ENCODE measurements at places on chromosomes 6 and 20. TPM values are rescaled to one million over a fixed set of nuclear protein-coding genes. Genes with fewer than 3 reads are reported as not detected.

DNA sequence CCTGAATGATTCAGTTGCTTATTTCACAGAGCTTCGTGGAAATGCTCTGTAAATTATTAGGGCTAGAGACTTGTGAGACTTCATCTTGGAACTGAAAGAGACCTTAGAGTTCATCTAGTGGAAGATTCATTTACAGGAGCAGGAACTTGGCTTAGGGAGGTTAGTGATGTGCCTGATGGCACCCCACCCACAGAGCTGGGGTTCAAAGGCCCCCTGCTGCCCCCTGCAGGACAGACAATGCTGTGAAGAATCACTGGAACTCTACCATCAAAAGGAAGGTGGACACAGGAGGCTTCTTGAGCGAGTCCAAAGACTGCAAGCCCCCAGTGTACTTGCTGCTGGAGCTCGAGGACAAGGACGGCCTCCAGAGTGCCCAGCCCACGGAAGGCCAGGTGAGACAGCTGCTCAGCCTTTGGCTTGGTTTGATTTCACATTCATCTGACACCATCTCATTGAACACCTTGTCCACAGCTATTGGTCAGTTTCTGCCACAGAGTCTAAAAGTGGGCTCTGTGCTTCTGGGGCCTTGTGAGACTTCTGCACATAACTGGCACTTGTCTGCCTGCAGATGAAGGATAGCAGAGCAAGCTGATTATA is 25.1 kb downstream of the MYBL2 start:
- peak; percentile 27 for DNase-seq

GRCh38 chr6:46170357-46171289 is at the start of gene ENPP5:
TSS of gene ENPP5 (minus strand) at chr6:46170980. CDS start at chr6:46168262, 2,718 bp downstream.
- DNase-seq: no peak

DNA sequence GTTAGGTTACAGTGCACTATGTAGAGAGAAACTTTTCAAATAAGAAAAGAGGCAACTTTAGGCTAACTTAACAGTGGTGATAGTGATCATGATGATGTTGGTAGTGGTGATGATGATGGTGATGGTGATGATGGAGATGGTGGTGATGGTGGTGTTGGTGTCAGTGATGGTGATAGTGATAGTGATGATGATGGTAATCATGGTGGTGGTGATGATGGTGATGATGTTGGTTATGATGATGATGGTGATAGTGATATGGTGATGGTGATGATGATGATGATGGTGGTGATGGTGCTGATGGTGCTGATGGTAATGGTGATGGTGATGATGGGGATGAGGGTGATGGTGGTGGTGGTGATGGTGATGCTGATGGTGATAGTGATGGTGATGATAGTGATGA is 107.4 kb downstream of the DLL1 start:
- DNase-seq: no peak

DNA sequence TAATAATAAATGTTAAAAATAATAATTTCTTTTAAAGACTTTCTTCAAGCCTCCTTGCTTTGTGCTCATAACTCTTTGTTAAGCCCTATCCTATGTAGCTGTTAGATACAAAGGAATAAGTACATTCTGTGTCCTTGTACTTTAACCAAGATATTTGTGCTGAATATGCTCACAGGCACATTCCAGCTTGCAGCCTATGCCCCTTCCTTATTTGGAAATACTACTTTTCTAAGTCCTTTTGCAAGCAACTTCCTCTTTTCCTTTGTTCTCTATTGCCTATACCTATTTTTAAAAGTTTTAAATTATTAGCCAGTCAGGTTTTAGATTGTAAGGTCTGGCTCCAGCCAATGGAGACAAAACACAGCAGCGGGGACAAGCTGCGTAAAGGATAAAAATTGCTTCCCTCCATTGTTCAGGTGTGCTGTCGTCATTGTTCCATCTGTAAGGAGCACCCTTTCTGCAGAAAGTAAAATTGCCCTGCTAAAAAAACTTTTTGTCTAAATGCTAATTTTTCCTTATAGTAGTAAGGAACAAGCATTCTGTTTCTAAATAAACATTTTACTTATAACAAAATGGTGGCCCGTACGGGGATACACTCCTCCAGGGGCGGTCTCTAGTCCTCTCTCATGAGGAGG is 80.2 kb downstream of the SYTL3 start:
- DNase-seq: no peak

DNA sequence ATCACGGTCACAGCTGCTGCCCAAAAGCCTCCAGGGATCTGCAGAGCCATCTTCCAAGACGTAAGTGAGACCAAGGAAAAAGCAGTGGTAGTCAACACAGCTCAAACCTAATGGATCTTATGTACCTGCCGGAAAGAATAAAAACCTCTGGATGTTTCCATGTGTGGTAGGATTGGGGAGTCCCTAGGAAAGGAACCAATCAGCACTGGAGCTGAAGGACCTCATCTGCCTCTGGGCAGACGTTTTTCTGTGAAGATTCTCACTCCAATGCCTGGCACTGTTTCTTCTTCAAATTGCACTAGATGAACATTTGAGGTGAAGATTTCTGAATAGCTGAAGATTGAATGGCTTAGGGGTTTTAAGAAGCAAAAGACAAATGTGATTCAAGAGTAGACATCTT is at the start of gene HLA-DQB2:
Gene HLA-DQB2 (minus strand): TSS at position 112 of the 400 bp plus-strand sequence. CDS start 62 bp downstream, at position 50.
- no peak for DNase-seq

DNA sequence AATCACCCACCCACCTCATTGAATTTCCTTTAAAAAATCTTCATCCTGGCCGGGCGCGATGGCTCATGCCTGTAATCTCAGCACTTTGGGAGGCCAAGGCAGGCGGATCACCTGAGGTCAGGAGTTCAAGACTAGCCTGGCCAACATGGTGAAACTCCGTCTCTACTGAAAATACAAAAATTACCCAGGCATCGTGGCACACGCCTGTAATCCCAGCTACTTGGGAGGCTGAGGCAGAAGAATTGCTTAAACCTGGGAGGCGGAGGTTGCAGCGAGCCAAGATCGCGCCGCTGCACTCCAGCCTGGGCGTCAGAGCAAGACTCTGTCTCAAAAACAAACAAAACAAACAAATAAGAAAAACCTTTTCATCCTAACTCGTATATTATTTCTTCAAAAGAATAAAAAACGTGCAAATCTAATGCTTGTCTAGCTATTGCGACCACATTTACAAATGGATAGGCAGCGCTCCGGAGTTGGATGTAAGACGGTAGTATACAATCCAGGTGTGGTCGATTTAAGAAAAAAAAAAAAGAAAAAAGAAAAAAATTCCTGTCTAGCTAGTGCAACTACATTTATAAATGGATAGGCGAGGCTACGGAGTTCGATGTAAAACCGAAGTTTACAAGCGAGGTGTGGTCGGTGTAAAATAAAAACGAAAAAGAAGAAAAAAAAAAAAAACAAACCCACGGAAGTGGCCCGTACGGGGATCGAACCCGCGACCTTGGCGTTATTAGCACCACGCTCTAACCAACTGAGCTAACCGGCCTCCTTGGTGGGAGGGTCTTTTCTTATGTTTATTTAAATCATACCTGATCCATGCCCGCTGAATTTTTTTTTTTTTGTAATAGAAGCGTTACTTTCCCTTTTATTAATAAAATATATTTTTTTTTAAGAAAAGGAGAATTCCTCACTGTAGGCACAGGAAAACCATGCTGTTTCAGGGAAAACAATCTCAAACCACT is 70.7 kb upstream of the PRSS16 start:
- peak; percentile 55 for DNase-seq

DNA sequence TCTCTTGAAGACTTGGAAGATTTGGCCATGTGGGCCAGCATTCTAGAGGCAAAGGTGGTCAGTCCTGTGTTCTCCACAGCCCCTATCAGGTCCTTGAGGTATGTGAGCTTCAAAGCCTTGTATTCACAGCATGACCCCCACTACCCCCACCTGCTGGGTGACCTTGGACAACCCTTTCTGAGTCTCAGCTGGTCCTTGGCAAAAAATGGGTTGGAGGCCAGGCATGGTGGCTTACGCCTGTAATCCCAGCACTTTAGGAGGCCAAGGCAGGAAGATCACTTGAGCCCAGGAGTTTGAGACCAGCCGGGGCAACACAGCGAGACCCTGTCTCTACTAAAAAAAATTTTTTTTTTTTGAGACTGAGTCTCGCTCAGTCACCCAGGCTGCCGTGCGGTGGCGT is 42.6 kb downstream of the UBE2V1 start:
- no peak for DNase-seq

- DNase-seq: no peak
These were observed 80.8 kb upstream of the TIAM2 start for GRCh38 chr6:154914288-154914687.

DNA sequence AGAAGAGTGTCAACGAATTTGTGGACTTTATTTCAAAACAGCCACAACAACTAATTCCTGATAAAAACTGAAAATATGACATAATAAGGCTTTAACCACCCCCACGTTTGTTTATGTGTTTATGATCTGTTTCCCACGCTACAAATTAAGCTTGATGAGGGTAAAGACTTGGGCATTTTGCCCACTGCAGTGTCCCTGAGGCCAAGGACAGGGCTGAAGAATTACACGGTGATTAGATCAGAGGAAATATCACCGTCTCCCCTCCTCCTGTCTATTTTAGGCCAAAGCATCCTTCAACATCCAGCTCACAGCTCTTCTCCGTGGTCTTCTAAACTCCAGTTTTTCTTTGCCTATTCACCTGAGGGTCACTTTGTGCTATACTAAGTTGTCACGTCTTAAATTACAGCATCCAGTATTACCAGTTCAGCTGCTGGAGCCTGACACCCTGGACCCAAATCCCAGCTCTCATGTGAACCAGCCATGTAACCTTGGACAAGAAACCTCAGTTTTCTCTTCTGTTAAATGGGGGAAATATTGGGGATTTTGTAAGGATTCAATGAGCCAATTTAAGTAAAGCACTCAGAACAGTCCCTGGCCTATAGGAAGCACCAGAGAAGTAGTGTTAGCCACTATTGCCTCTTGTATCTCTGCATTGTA is 15.2 kb upstream of the ARFGEF2 start:
- DNase-seq: no peak

GRCh38 chr6:167106406-167106805 is 16.5 kb upstream of the CCR6 start:
- DNase-seq: no peak

- DNase-seq: no peak
These were observed 523 bp upstream of the COX7A2 start for GRCh38 chr6:75244063-75244584.

DNA sequence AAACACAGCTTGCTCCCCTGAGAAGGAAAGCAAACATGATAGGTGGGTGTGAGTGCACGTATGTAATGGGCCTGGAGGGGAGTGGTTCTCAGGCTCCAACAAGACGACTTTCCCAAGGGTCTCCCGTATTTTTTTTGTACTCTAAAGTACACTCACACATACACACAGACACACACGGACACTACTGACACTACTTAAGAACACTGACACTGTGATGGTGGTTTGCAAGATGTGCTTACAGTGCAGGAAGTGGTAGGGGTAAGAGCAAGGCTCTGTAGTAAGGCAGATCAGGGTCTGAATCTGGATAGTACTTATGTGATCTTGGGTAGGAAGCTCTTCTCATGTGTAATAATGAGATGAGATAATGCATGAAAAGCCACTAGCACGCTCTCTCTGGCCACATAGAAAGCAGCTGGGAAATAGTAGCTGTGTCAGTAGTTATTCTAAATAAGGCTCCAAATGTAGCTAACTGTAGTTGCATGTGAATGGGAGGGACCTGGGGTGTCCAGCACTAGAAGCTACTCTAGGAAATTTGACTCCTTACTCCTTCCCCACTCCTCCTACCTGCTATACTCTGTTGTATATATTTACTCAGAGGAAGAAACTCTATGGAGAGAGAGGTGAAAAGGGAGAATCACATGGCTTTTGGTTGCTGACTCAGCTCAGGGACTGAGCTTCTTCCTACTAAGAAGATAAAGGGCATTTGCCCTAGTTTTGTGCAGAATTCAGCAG is 8.4 kb upstream of the ZBTB24 start:
- no peak for DNase-seq

DNA sequence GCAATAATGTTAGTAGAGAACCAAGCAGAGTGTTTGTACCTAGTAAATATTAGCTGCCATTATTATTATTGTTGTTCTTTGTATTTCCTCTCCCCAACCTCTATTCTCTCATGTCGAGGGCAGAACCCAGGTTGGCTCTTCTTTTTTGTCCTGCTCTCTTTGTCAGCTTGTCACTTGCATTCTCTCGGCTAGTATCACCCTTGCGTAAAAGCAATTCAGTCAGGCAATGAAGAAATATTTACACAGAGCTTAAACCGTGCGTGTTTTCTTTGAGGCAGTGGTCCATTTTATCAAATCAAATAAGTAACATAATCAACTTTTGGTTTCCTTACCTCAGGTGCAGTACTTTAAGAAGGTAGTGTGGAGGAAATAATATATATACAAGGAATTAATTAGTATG is 83.9 kb downstream of the TULP4 start:
- no peak for DNase-seq

- DNase-seq: no peak
These were observed 80.6 kb upstream of the ARMC2 start for GRCh38 chr6:108767418-108768165.

DNA sequence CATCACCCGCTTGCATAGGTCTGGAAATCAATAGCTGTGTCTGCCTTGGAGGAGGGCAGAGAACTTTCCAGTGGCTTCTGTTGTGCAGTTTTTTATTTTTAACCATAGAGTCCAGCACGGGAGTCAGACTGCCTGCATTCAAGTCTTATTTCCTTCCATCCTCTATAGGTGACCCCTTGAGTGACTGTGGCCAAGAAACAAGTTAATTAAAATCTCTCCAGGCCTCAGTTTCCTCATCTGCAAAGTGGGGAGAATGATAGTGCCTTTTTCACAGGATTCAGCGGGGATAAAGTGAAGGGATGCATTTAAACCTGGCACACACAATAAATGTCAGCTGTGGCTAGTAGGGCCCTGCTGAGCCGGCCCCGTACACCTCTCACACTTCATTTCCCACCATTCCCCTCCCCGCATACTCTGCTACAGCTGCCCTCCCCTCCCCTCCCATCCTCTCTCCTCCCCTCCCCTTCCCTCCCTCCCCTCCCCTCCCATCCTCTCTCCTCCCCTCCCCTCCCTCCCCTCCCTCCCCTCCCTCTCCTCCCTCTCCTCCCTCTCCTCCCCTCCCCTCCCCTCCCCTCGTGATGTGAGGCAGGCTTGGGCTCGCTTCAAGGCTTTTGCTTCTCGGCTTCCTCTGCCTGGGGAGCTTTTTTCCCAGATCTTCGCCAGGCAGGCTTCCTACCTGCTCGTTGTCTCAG is 150.5 kb downstream of the TFAP2C start:
- no peak for DNase-seq

DNA sequence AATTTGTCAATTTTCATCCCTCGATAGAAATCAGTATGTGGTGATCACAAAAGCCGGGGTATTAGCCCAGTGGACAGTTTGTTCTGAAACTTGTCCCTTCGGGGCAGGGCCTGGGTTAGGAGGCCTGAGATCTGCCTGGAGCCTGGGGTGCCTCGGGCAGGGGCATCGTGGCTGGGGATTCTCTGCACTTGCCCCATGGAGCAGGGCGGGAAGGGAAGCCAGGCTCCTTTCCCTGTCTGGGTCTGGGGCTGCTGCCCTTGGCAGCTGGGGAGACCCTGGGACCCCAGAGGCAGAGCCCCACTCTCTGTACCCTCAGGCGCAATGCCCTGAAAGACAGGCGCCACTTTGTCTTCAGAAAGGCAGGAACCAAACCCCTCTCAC is 27.4 kb downstream of the NTSR1 start:
- no peak for DNase-seq

- no peak for DNase-seq
These were observed 71.4 kb upstream of the PBOV1 start for GRCh38 chr6:138289739-138290138.

The HFE gene
- total RNA-seq: 12.1 TPM

The SYNCRIP gene
- total RNA-seq: 141 TPM

The RAB44 gene
- total RNA-seq: not detected

The MYLK4 gene
- total RNA-seq: 0.85 TPM

The PROKR2 gene
- total RNA-seq: not detected

The OR2H1 gene
- total RNA-seq: not detected

The KCNG1 gene
- 7.4 TPM for total RNA-seq

The CASS4 gene
- total RNA-seq: 0.15 TPM

The ZNF334 gene
- 0.28 TPM for total RNA-seq

All from Panc1 (cell line).